CD4-positive, alpha-beta memory T cell (primary cell): ENCODE measurements at places on chromosomes 12 and 14. TPM values are rescaled to one million over a fixed set of nuclear protein-coding genes. Genes with fewer than 3 reads are reported as not detected.
A peak's percentile ranks its signal among the peaks of the same experiment; 100 is the strongest.

KIF5A gene
- total RNA-seq, result 0.96 TPM

KLHL33 gene
- 0.15 TPM for total RNA-seq

IL26 gene
- total RNA-seq, result not detected

APOF gene
- not detected for total RNA-seq

AGAP2 gene
- total RNA-seq, result 63.2 TPM

CAPS2 gene
- 6.2 TPM for total RNA-seq

CLEC2A gene
- not detected for total RNA-seq

LYSET gene
- total RNA-seq, result 24.0 TPM

KLRG1 gene
- total RNA-seq, result 51.2 TPM

TMEM253 gene
- total RNA-seq, result not detected

VTI1B gene
- total RNA-seq, result 71.1 TPM

GRIN2B gene
- not detected for total RNA-seq

ARHGAP9 gene
- total RNA-seq, result 266 TPM

DNAH10 gene
- total RNA-seq, result 0.08 TPM

TSPAN19 gene
- total RNA-seq, result not detected

GRCh38 chr12:65392491-65392890 lies 114.0 kb downstream of the MSRB3 start:
- no peaks in the 10 kb centered on the region for H3K27me3 ChIP-seq
- H3K4me3 ChIP-seq, result no peak overlapping the region
- H3K4me1 ChIP-seq, result no peaks in the 10 kb centered on the region

DNA sequence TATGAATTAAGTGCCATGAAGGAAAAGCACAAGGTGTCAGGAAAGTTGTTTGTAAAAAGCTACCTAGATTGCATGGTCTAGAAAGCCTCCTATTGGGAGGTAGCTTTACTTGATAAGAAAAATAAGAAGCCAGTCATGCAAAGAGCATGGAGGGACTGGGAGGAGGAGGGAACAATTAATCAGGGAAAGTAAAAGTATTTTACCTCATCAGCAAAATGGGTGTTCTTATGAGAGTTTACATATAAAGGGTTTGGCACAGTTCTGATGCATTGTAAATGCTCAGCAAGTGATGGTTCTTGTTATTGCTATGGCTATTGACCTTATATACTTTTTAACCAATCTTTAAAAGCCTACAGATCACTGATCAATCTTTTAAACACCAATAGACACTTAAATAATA lies 17.0 kb upstream of the TSPAN8 start:
- H3K27ac ChIP-seq, result no peak overlapping the region
- H3K27me3 ChIP-seq, result no peaks in the 10 kb centered on the region

- no peak overlapping the region for H3K4me3 ChIP-seq
- no peaks in the 10 kb centered on the region for H3K27me3 ChIP-seq
- no peaks in the 10 kb centered on the region for H3K36me3 ChIP-seq
- H3K27ac ChIP-seq, result no peak overlapping the region
Observed at GRCh38 chr12:13163868-13164635, 32.5 kb upstream of the EMP1 start.

GRCh38 chr12:61871485-61871810 lies 388.8 kb upstream of the USP15 start:
- H3K27me3 ChIP-seq, result no peaks in the 10 kb centered on the region
- no peak overlapping the region for H3K4me3 ChIP-seq
- H3K4me1 ChIP-seq, result no peaks in the 10 kb centered on the region
- H3K36me3 ChIP-seq, result no peaks in the 10 kb centered on the region

DNA sequence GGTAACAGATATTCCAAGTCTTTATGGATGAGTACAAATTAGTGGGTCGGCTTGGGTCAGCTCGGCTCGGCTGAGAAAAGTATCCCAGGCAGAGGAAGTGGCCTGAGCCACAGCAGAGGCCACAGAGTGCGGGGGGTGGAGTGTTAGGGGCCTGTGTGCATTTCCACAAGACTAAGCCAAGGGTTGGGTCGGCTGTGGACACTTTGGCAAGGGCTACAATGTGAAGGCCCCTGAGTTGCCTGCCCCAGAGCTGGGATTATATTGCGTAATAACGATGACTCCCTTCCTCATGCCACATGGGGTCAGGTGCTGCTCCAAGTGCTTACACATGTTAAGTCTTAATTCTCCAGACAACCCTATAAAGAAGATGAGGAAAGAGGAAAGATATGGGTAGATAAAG lies 11.4 kb downstream of the EVL start:
- peaks cover 29% of the 10 kb centered on the region for H3K36me3 ChIP-seq
- peaks cover 100% of the 10 kb centered on the region for H3K4me1 ChIP-seq
- H3K27ac ChIP-seq, result peak overlapping the region; percentile 81

DNA sequence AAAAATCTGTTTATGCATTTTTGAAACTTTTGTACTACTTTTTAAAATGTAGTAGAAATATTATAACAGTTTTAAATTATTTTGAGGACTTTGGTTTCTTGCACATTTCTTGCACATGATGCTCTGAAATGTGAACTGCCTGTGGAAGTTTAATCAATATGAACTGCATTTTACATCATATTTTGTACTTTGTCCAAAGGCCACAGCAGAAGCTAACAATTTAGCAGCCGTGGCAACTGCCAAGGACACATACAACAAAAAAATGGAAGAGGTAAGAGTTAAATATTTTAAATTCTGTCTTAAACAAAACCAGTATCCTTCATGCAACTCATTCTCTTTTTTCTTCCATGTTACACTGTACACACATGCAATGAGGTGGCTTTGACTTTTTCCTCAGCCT lies 45.1 kb downstream of the SAV1 start:
- no peak overlapping the region for H3K27ac ChIP-seq
- H3K36me3 ChIP-seq, result no peaks in the 10 kb centered on the region
- no peaks in the 10 kb centered on the region for H3K4me1 ChIP-seq
- no peak for DNase-seq
- H3K27me3 ChIP-seq, result no peaks in the 10 kb centered on the region

GRCh38 chr12:54549774-54550451 lies 512 bp downstream of the PDE1B start:
- no peak for DNase-seq
- no peaks in the 10 kb centered on the region for H3K36me3 ChIP-seq
- H3K4me1 ChIP-seq, result peaks cover 15% of the 10 kb centered on the region
- H3K27ac ChIP-seq, result no peak overlapping the region

GRCh38 chr12:56267443-56268071 lies 815 bp downstream of the COQ10A start:
- peak overlapping the region; percentile 84 for H3K27ac ChIP-seq
- peak overlapping the region; percentile 90 for H3K4me3 ChIP-seq
- DNase-seq, result no peak
- peaks cover 22% of the 10 kb centered on the region for H3K36me3 ChIP-seq
- peaks cover 14% of the 10 kb centered on the region for H3K4me1 ChIP-seq

DNA sequence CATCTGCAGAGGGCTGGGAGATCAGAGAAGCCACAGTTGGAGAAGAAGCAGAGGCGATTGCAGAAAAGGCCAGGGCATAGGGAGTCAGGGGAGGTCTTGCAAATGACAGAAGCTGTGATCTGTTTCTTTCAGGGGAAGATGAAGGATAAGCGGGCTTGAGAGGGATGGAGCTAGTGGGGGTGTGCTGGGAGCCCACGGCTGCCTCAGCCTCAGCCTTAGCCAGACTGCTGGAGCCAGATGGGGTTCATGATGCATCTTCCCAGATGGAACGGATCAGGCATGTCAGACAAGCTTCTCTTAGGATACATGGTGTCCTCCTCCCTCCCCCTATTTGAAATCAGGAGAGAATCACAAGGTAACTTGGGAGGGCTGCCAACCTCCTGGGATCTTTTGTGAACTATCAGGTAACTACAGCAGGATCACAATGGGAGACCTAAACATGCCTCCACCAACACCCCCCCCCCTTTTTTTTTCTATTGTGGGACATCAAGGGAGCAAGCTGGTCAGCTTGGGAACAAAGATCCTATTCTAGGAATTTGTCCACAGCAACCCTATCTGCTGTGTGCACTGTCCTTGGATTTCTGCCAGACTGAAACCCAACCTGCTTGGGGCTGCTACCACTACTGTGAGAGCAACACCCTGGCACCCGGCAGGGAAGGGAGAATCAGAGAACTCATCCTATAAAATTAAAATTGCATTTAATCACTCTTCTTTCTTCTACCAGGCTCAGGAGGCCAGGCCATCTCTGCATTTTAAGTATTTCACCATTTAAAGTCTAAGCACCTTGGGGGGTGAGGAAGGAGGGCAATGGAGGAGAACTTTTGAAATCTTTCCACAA lies 10.7 kb upstream of the ATP2A2 start:
- no peaks in the 10 kb centered on the region for H3K36me3 ChIP-seq
- H3K27ac ChIP-seq, result no peak overlapping the region
- no peak overlapping the region for H3K4me3 ChIP-seq
- H3K27me3 ChIP-seq, result no peaks in the 10 kb centered on the region

GRCh38 chr14:65972346-65972870 lies 513.8 kb upstream of the CCDC196 start:
- no peaks in the 10 kb centered on the region for H3K27me3 ChIP-seq
- H3K4me3 ChIP-seq, result no peak overlapping the region
- H3K36me3 ChIP-seq, result no peaks in the 10 kb centered on the region
- no peaks in the 10 kb centered on the region for H3K4me1 ChIP-seq

DNA sequence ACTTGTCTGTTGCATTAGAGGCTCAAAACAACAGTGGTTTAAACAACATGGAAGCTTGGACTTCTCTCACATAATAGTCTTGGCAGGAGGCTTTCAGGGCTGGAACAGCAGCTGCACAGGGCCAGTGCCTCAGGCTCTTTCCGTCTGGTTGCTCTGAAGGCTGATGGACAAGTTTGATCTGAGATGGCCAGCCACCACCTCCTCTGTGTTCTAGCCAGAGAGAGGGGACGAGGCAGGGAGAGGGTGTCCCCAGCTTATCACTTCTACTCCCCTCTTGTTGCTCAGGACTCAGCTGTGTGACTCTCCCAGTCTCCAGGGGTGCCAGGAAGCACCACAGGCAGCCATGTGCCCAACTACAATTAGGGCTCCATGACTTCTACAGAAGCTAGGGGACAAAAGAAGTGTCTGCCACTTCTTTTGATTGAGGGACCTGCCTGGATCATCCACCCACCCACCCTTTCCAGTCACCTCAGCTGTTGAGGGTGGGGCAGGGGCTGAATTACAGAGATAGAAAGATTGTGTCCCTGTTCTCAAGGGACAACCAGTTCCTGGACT lies 46.6 kb downstream of the SMIM41 start:
- H3K27me3 ChIP-seq, result no peaks in the 10 kb centered on the region
- no peak overlapping the region for H3K4me3 ChIP-seq
- no peak overlapping the region for H3K27ac ChIP-seq
- H3K36me3 ChIP-seq, result no peaks in the 10 kb centered on the region

- no peak overlapping the region for H3K4me3 ChIP-seq
- no peaks in the 10 kb centered on the region for H3K27me3 ChIP-seq
- no peak overlapping the region for H3K27ac ChIP-seq
- no peak for DNase-seq
Observed at GRCh38 chr14:76902591-76902990, 76.4 kb downstream of the LRRC74A start.

- no peaks in the 10 kb centered on the region for H3K36me3 ChIP-seq
- no peaks in the 10 kb centered on the region for H3K4me1 ChIP-seq
- DNase-seq, result no peak
- peaks cover 31% of the 10 kb centered on the region for H3K27me3 ChIP-seq
- no peak overlapping the region for H3K4me3 ChIP-seq
- H3K27ac ChIP-seq, result no peak overlapping the region
Observed at GRCh38 chr14:36513451-36514277, 6.4 kb downstream of the NKX2-1 start.

GRCh38 chr12:109247831-109248654 lies 61.0 kb downstream of the FOXN4 start:
- H3K4me1 ChIP-seq, result no peaks in the 10 kb centered on the region
- H3K27ac ChIP-seq, result no peak overlapping the region
- H3K36me3 ChIP-seq, result peaks cover 4% of the 10 kb centered on the region
- no peak overlapping the region for H3K4me3 ChIP-seq
- H3K27me3 ChIP-seq, result no peaks in the 10 kb centered on the region
- no peak for DNase-seq

DNA sequence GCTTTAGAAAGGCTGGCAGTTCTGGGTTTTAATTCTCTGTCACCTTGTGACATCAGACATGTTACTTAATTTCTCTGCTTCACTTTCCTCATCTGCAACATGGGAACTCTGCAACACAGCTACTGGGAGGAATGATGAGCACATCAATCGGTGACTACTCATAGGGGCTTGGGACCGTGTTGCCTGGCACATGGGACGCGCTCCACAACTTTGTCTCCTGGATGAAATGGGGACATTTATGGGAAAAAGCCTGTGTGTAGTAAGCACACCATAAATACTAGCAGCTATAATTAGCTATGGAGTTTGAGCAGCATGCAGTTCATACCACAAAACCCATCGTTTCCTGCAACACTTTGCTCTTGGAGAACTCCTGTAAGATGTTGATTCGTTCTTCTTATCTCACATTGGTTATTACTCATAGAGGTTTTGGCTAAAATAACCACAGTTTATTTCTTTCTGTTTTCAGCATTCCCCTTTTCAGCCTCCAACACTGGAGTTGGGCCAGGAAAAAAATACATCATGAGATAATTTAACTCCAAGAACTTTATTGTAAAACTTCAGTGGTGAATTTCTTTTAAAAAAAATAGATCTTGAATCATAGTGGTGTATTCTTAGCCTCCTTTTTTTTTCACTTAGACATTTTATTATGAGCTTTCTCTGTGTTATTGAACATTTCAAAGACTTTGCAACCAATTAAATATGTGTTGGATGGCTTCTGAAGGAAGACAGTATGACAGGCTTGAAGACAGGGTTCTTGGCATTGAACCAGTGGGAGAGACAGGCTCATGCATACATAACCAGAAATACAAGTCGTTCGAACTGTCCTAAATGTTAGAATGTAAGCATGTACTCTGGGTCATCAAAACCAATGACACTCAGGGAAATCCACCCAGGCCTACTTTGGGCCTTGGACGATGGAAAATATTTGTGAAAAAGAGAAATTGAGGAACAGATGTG lies 72.7 kb downstream of the RIN3 start:
- no peaks in the 10 kb centered on the region for H3K36me3 ChIP-seq
- no peaks in the 10 kb centered on the region for H3K27me3 ChIP-seq
- H3K27ac ChIP-seq, result peak overlapping the region; percentile 52
- H3K4me1 ChIP-seq, result peaks cover 96% of the 10 kb centered on the region
- peak; percentile 65 for DNase-seq

- no peaks in the 10 kb centered on the region for H3K36me3 ChIP-seq
- no peaks in the 10 kb centered on the region for H3K27me3 ChIP-seq
- peaks cover 4% of the 10 kb centered on the region for H3K4me1 ChIP-seq
- no peak overlapping the region for H3K27ac ChIP-seq
- no peak overlapping the region for H3K4me3 ChIP-seq
- DNase-seq, result no peak
Observed at GRCh38 chr12:112327209-112327938, 54.9 kb downstream of the HECTD4 start.

GRCh38 chr12:10363914-10364814 lies 25.7 kb downstream of the KLRK1 start:
- peak overlapping the region; percentile 49 for H3K27ac ChIP-seq
- H3K27me3 ChIP-seq, result no peaks in the 10 kb centered on the region
- peaks cover 16% of the 10 kb centered on the region for H3K4me1 ChIP-seq
- peak overlapping the region; percentile 95 for H3K4me3 ChIP-seq
- peak; percentile 43 for DNase-seq

GRCh38 chr14:22939684-22940083 lies 10.5 kb upstream of the PRMT5 start:
- no peak overlapping the region for H3K4me3 ChIP-seq
- no peaks in the 10 kb centered on the region for H3K27me3 ChIP-seq
- H3K27ac ChIP-seq, result no peak overlapping the region
- H3K4me1 ChIP-seq, result no peaks in the 10 kb centered on the region
- DNase-seq, result no peak
